ENCODE measurements at places on chromosomes 7 and 10.

- no peak for DNase-seq
Observed at GRCh38 chr10:103353281-103353680, 2.3 kb upstream of the PCGF6 start.

- DNase-seq: no peak
Observed at GRCh38 chr10:59698326-59698725, 11.3 kb downstream of the SLC16A9 start.

DNA sequence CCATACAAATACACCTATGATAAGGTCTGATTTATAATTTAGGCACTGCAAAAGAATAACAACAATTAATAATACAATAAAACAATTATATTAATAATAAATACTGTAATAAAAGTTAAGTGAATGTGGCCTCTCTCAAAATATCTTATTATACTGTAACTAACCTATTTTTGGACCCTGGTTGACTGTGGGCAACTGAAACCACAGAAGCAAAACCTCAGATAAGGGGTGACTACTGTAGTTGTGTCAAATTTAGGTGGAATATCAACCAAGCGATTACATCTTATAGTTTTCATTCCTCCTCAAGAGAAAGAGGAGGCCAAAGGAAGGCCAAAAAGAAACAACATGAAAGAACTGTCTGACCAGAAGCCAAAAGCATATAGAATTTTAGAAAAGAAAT is 103.9 kb downstream of the SKAP2 start:
- DNase-seq: no peak

DNA sequence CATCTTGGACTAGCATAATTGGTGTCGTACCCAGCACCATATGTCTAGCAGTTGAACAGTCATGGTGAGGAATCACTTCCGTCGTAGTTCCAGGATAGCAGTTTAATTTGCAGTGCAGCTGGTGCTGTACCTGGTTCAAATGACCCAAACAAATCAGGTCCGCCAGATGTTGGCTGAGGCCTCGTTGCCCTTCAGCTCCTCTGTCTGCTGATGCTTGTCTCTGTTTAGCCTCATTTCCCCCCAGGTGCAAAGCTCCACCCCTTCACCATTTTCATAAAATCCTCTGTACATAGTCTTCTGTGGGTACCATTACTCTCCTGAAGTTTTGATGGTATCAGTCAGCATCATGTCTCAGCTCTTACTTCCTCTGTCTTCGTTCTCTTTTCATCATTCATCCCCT is 35.1 kb downstream of the UMAD1 start:
- DNase-seq: no peak

GRCh38 chr7:134643131-134643530 is 3.5 kb upstream of the BPGM start:
- no peak for DNase-seq

GRCh38 chr10:33706746-33707145 is 372.3 kb upstream of the NRP1 start:
- no peak for DNase-seq

GRCh38 chr7:98133181-98133580 is 26.5 kb downstream of the LMTK2 start:
- DNase-seq: no peak

DNA sequence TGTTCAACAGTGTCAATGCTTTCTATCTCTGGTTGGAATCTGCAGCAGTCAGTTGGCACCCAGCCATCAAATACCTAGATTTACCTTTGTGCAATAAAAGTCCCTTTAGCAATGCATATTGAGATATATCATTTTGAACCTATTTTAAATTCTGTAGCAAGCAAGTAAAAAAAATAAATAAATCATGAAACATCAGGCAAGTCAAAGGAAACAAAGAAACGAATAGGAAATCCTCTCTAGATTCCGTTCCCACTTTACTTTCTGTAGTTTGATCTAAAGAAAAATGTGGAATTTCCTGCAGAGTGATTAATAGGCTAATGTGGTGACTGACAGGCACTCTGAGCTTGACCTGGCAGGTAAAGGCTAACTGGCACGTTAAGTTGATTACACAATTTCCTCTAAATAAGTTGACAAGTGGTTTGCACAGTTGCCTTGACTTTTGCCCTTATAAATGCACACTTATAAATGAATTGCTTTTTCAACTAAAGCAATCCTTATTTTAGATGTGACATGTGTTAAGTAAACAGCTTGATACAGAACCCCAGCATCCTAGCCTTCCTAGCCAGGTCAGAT is 208.1 kb upstream of the TCF7L2 start:
- DNase-seq: no peak

DNA sequence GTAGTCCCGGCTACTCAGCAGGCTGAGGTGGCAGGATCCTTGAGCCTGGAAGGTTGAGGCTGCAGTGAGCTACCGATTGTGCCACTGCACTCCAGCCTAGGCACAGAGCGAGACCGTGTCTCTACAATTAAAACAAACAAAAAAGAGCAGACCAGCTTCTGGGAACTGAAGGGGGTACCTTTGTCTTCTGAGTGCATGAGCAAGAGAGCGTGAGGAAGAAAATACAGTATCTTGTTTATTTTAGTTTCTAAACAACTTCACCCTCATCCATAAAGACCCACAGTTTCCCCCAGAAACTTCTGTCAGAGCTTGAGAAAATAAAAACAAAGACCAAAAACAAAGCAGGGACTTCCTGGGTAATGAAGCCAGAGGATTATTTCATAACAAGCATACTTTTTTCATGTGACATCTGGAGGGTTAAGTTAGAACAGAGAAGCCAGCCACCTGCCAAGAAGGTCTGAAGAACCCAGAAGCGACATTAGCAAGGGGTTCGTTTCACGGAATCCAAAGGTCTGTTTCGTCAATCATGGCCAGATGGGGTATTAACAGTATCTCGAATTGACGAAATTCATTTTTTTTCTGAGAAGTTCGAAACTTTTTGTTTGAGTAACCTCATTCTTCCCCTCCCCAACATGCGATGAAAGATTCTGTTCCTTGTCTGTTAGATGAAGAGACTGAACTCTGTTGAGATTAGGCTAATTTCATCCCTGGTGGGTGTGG is 10.2 kb upstream of the IL2RA start:
- DNase-seq: no peak

GRCh38 chr7:129640400-129640799 is 28.9 kb downstream of the NRF1 start:
- DNase-seq: no peak

- no peak for DNase-seq
Observed at GRCh38 chr10:122282909-122283308, 11.8 kb downstream of the BTBD16 start.

GRCh38 chr7:54944179-54944578 is 74.6 kb upstream of the EGFR start:
- DNase-seq: no peak

Data from mesothelial cell of epicardium (in vitro differentiated cells).